Forelimb muscle (tissue), 1 donor: ENCODE measurements at places on chromosomes 11 and 22. TPM values are rescaled to one million over a fixed set of nuclear protein-coding genes. Genes with fewer than 3 reads are reported as not detected.

The VWCE gene
- 11.0 TPM for polyA plus RNA-seq

The CCDC87 gene
- polyA plus RNA-seq, result 0.06 TPM

The OR5L1 gene
- polyA plus RNA-seq, result not detected

The MMP11 gene
- 9.1 TPM for polyA plus RNA-seq

The ST14 gene
- 0.40 TPM for polyA plus RNA-seq

The TRIM49 gene
- polyA plus RNA-seq, result not detected
